Lower lobe of right lung (tissue), 2 donors: ENCODE measurements at places on chromosomes 3 and 15. TPM values are rescaled to one million over a fixed set of nuclear protein-coding genes. Genes with fewer than 3 reads are reported as not detected.

DNA sequence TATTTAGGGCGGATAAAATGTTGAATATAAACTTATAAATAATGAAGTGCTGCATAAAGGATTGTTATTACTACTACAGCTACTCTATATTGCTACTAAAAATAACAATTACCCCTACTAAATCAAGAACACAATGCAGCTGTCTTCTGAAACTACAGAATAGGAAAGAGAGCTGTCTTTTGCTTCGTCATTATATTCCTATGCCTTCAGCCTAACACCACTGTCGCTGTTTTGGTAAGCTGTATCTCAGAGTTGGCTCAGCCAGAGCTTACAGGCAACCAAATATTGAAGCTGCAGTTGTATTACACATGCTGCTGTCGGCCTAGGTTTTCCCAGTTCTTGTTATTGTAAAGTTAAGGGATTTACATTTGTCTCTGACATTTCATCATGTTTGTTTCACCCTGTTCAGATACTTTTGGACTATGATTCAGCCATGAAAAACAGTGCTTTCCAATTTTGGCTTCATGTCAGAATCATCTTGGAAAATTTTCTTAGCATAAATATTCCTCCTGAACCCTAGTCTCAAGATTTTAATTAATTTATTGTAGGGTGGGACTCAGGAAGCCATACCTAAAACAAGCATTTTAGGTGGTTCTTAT is 31.3 kb upstream of the LPP start:
- H3K27me3 ChIP-seq: no peaks in the 10 kb centered on the region
- DNase-seq: no peak
- H3K27ac ChIP-seq: no peak overlapping the region
- no peaks in the 10 kb centered on the region for H3K36me3 ChIP-seq

DNA sequence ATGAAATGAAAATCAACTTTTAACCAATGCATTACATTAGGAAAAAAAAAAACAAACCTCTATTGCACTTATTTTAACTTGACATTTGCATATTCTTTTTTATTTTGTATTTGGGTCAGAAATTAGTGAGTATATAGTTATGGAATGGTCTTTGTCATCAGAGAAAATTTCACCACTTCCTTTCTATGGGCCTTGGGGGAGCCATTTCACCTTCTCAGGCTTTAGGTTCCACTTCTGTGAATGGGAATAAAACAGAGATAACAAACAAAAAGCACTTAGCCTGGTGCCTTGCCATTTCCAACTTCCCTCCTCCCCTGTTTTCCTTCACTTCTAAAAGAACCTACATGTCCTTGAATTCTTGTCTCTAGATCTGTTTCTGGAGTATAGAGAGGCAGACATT is 168.0 kb upstream of the STT3B start:
- H3K27ac ChIP-seq: no peak overlapping the region
- no peaks in the 10 kb centered on the region for H3K36me3 ChIP-seq
- no peaks in the 10 kb centered on the region for H3K27me3 ChIP-seq
- H3K4me1 ChIP-seq: peaks cover 8% of the 10 kb centered on the region
- no peak for DNase-seq

GRCh38 chr3:129061023-129061887 is 676 bp downstream of the GP9 start:
- no peak overlapping the region for H3K4me3 ChIP-seq
- peaks cover 5% of the 10 kb centered on the region for H3K4me1 ChIP-seq
- H3K27me3 ChIP-seq: no peaks in the 10 kb centered on the region
- no peaks in the 10 kb centered on the region for H3K36me3 ChIP-seq
- DNase-seq: peak; percentile 34
- no peak overlapping the region for H3K27ac ChIP-seq

GRCh38 chr3:114155370-114155821 is 23.5 kb downstream of the DRD3 start:
- H3K36me3 ChIP-seq: no peaks in the 10 kb centered on the region
- H3K4me3 ChIP-seq: no peak overlapping the region
- no peaks in the 10 kb centered on the region for H3K27me3 ChIP-seq
- peaks cover 7% of the 10 kb centered on the region for H3K4me1 ChIP-seq
- no peak overlapping the region for H3K27ac ChIP-seq
- no peak for DNase-seq

- no peak overlapping the region for H3K4me3 ChIP-seq
- no peak overlapping the region for H3K27ac ChIP-seq
- H3K4me1 ChIP-seq: no peaks in the 10 kb centered on the region
- no peaks in the 10 kb centered on the region for H3K36me3 ChIP-seq
- no peak for DNase-seq
- H3K27me3 ChIP-seq: no peaks in the 10 kb centered on the region
Observed at GRCh38 chr15:66595931-66596545, 30.2 kb upstream of the LCTL start.

Gene KBTBD8
- total RNA-seq: 5.8 TPM

- no peaks in the 10 kb centered on the region for H3K4me1 ChIP-seq
- no peaks in the 10 kb centered on the region for H3K36me3 ChIP-seq
- H3K27me3 ChIP-seq: no peaks in the 10 kb centered on the region
- no peak overlapping the region for H3K27ac ChIP-seq
- H3K4me3 ChIP-seq: no peak overlapping the region
- no peak for DNase-seq
Observed at GRCh38 chr3:150931745-150932144, 26.5 kb upstream of the MINDY4B start.

DNA sequence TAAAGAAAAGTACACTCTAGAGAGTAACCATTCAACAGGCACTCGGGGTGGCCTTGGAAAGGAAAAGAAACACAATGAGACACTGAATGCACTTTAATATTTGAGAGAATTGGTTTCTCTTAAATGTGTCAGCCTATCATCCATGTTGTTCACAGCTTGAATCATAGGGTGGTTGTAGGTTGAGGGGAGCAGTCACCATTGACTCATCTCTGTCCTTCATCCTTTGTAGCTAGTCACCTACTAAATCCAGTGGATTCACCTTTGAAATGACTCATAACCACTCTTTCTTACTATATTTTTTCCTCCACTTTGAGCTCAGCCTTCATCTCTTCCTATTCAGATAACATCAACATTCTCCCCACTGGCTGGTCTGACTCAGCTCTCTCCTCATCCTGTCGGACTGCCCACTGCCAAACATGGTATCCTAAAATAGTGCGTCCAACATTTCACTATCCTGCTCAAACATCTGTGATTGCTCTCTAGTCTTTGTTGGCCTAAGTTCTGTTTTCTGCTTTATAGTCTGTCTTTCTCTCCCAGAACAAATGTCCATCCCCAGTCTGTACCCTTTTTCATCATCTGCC is 182.7 kb upstream of the GADL1 start:
- H3K4me3 ChIP-seq: no peak overlapping the region
- no peaks in the 10 kb centered on the region for H3K27me3 ChIP-seq
- H3K27ac ChIP-seq: no peak overlapping the region
- no peaks in the 10 kb centered on the region for H3K4me1 ChIP-seq

GRCh38 chr3:38454178-38454883 is 641 bp downstream of the ACVR2B start:
- peak; percentile 68 for DNase-seq
- H3K36me3 ChIP-seq: no peaks in the 10 kb centered on the region
- peak overlapping the region; percentile 89 for H3K27ac ChIP-seq

Gene PRICKLE2
- total RNA-seq: 43.5 TPM

GRCh38 chr3:9380014-9380413 is 17.2 kb downstream of the THUMPD3 start:
- no peaks in the 10 kb centered on the region for H3K27me3 ChIP-seq
- no peaks in the 10 kb centered on the region for H3K4me1 ChIP-seq
- DNase-seq: no peak
- peaks cover 91% of the 10 kb centered on the region for H3K36me3 ChIP-seq

DNA sequence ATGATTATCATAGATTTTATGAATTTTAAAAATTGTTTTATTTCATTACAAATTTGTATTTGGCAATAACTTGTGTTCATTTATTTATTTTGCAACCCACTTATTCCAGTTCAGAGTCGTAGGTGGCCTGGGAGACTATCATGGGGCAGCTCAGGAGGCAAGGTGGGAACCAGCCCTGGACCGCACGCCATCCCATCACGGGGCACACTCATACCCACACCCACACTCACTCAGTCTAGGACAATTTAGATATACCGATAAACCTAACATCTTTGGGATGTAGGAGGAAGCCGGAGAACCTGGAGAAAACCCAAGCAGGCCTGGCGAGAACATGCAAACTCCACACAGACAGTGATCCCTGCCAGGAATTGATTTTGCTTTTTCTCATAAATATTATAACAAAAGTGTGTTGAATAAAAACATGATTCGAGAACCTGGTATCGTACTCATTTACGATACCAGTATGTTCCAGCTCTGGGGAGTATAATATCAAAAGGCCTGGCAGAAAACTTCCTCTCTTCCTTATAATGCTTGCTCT is 205.3 kb downstream of the NFKBIZ start:
- H3K36me3 ChIP-seq: no peaks in the 10 kb centered on the region
- no peak overlapping the region for H3K4me3 ChIP-seq
- H3K4me1 ChIP-seq: no peaks in the 10 kb centered on the region
- H3K27me3 ChIP-seq: no peaks in the 10 kb centered on the region
- DNase-seq: no peak

Gene PEX5L
- not detected for total RNA-seq

DNA sequence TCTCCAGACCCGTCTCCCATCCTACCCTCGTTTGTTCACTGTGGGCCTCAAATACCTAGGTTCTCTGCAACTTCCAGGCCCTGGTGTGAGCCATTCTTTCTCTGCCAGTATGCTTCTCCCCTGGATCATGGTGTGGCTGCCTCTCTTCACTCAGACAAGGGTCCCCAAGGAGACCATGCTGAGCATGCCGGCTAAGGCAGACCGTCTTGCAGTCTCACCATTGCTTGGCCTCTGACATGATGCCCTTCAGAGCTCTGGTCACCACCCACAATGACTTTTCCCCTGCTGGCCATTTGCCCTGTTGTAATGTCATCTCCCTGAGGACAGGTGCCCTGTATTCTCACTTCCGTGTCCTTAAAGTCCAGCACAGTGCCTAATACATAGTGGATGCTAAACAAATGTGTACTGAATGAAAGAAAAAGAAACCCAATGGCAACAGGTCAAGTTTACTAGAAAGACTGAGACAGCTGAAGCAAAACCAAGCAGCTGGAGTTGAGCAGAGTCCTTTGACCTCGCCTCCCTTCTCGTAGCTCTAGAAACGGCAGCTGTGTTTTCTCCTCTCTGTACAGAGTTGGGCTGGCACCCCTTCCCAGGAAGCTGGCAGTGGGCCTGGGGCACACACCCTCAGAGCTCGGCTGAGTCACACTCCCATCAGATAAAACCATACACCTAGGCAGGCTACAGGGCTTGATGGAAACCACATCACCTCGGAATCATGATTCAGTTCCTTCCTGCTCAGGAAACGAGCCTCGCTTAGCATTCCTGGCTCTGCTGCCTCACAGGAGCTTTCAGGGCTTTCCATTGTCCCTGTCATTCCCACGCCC is 8.6 kb downstream of the TLR9 start:
- H3K4me1 ChIP-seq: peaks cover 59% of the 10 kb centered on the region
- DNase-seq: peak; percentile 81
- peaks cover 43% of the 10 kb centered on the region for H3K36me3 ChIP-seq
- H3K4me3 ChIP-seq: no peak overlapping the region
- peak overlapping the region; percentile 81 for H3K27ac ChIP-seq

GRCh38 chr3:178002113-178002512 is 534.1 kb upstream of the KCNMB2 start:
- H3K36me3 ChIP-seq: no peaks in the 10 kb centered on the region
- H3K27me3 ChIP-seq: no peaks in the 10 kb centered on the region

GRCh38 chr3:27568393-27568792 is 84.2 kb upstream of the SLC4A7 start:
- DNase-seq: peak; percentile 58
- no peaks in the 10 kb centered on the region for H3K4me1 ChIP-seq
- H3K27ac ChIP-seq: no peak overlapping the region
- no peak overlapping the region for H3K4me3 ChIP-seq

DNA sequence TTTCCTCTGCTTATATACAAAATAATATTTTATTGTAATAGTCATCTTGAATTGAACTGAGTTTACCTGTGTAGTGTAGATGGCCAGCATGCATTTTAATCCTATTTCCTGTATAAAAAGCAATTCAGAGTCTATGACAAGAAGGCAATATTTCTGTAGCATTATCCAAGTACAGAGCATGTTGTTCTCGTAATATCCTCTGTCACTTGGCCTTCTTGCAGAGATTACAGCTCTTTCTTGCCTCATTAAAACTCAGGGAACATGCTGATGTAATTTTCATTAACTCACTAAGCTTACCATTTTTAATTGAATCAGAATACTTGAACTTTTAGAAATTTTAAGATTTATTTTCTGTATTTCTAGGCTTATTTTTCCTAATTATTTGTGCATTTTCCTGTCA is 203.3 kb upstream of the AGTR1 start:
- no peak overlapping the region for H3K27ac ChIP-seq
- H3K4me1 ChIP-seq: no peaks in the 10 kb centered on the region
- H3K4me3 ChIP-seq: no peak overlapping the region
- DNase-seq: no peak

GRCh38 chr3:134471521-134472193 is 14.1 kb downstream of the ANAPC13 start:
- H3K27me3 ChIP-seq: no peaks in the 10 kb centered on the region
- peaks cover 13% of the 10 kb centered on the region for H3K36me3 ChIP-seq
- H3K4me3 ChIP-seq: no peak overlapping the region
- no peak overlapping the region for H3K27ac ChIP-seq
- no peak for DNase-seq
- peaks cover 16% of the 10 kb centered on the region for H3K4me1 ChIP-seq

DNA sequence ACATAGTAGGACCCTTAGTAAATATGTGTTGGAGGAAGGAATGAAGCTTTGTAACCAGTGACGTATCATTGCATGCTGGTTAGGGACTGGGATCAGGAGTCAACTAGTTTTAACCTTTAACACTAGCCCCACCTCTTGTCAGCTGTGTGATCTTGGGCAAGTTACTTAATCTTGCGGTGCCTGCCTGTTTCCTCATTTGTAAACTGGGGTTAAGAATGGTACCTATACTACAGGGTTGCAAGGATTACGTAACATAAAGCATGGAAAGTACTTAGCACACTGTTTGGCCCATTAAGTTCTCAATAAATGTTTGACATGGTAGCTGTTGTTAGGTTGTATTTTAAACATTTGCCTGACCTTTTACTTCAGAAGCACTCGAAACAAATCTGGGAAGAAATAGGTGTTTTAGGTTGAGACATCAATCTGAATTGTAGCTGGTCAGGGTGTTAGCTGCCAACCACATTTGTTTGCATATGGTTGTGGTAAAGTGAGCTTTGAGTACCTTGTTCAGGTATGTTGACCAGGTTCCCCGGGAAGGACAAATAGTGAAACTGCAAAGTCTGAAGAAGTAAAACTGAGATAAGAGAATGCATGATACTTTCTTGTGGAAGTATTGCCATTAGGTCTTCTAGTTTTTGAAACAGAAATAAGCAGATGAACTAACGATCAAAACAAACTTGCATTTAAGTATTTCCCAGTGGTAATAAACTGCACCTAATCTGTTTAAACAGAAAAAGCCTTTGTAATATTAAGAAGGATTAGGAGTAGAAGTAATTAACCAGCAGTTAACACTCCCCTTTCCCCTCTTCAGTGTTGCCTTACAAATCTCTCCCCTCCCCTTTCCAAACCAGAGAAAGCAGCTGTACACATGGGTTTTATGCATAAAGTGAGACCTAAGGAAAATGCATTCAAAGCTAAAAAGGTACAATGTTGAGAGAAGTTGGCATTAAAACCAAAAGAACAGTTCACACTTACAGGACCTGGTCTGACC is 25.8 kb upstream of the SCAANT1 start:
- DNase-seq: peak; percentile 51
- H3K36me3 ChIP-seq: no peaks in the 10 kb centered on the region
- H3K4me1 ChIP-seq: peaks cover 53% of the 10 kb centered on the region
- no peak overlapping the region for H3K4me3 ChIP-seq
- no peak overlapping the region for H3K27ac ChIP-seq
- no peaks in the 10 kb centered on the region for H3K27me3 ChIP-seq

Gene STRIT1
- total RNA-seq: not detected
